Stimulated activated CD8-positive, alpha-beta memory T cell treated with anti-CD3 and anti-CD28 coated beads, Interleukin-15, amount 100 ng/mL, for 4 hours (primary cell): ENCODE measurements at places on chromosomes 1 and 21.

GRCh38 chr1:94095744-94096469, 25.0 kb downstream of the ABCA4 start:
- DNase-seq = no peak

DNA sequence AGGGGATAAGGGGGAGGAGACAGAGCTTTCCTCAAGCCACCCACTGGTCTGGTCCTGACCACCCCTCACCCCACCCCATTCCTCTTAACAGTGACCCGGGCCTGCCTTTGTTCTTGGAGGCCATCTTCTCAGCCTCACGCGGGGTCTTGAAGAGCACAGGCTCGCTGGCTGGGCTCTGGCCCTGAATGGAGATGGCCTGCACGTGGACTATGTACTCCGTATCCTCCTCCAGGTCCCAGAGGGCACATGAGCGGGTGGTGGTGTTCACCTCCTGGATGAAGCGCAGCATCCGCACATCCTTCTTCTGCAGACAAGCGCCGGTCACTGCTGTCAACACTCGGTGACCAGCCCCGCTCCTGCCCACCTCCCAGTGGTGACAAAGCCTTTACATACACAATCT, 2.6 kb downstream of the FNDC5 start:
- no peak for DNase-seq

DNA sequence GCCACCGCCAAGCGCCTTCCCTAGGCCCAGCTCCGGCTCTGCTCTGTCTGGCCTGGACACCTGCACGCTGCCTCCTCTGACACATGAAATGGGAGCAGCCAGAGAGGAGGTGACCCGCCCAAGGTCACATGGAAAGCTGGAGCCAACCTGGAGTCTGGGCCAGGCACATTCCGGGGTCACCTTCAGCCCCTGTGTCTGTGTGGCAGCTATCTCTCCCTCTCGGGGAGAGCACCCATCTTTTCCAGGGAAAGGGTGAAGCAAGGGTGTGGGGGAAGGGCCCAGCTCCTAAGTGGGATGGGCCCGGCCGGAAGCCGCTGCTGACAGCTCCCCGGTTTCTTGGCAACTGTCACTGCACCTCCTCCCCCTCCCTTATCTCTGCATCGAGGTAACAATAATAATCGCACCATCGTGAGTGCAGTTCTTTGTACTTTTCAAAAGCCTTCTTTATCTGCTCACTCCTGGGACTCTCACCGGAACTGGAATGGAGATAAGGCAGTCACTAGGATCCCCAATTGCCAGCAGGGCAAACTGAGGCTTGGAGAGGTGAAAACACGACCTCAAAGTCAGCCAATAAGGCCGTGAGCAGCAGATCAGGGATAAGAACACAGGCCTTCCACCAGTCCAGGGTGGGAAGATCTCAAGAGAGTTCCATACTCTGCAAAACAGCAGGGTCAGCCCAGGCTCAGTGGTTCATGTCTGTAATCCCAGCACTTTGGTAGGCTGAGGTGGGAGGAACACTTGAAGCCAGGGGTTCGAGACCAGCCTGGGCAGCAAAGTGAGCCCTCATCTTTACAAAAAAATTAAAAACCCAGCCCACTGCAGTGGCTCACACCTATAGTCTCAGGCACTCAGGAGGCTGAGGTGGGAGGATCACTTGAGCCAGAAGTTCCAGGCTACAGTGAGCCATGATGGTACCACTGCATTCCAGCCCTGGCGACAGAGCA, 36.9 kb downstream of the RAP1GAP start:
- DNase-seq = no peak

DNA sequence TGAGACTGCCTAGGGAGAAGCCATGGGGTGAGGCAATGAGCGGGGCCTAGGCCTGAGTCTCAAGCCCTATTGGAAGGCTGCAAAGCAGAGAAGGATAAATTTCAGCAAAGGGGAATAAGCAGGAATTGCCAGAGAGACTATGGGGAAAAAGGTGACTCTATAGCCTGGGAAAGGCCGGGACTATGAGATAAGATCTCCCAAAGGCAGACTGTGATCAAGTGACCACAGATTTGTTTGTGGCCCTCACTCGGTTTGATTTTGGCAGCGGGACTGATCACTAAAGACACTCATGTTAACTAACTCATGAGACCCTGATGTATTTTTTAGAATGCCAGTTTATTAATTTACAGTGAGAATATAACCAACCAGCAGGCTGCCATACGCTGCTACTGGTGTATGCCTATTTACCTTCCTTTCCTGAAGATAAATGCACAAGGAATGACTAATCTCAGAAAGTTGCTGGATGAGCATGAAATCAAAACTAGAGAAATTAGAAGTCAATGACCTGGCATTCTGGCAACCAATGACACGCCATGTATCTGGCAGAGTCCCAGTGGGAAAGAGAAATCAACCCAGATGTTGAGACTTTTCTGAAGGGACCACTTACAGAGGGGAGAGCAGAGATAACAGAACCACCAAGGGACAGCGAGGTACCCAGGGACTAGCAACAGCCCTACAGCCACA, 4.3 kb downstream of the HSF2BP start:
- DNase-seq = no peak

GRCh38 chr1:221117548-221117951, 238.3 kb downstream of the HLX start:
- DNase-seq = no peak

GRCh38 chr1:65231718-65232330, 77.5 kb upstream of the DNAJC6 start:
- DNase-seq = no peak

DNA sequence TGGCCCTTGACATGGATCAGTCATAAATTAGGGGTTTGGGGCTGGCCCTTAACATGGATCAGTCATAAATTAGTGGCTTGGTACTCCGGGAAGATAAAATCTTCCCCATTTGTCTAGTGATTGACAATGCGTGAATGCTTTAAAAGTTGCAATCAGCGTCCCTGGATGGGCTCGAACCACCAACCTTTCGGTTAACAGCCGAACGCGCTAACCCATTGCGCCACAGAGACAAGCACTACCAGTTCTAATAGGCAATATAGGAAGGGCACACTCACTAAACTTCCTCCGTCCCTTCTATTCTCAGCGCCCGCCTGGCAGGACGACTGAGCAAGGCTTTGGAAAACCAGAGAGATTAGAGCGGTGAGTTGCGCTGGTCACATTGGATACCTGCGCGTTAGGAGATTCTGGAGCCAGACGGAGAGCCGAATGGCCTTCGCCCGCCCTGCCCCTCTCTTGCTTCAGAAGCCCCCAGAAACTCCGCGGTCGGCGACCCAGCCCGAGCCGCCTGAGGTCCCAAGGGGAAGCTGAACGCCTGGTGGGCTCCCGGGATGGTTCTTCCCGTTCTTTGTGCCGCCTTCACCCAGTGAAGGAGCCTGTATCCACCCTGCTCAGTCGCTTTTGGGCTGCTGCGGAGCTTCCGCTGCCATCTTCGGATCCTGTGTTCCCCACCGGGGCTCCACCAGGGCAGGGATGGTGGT, 235.9 kb downstream of the FAM72C start:
- DNase-seq = no peak

- DNase-seq = no peak
Observed at GRCh38 chr1:83508485-83509151, 490.3 kb downstream of the TTLL7 start.

- DNase-seq = no peak
Observed at GRCh38 chr1:94014635-94015488, 105.6 kb upstream of the GCLM start.

DNA sequence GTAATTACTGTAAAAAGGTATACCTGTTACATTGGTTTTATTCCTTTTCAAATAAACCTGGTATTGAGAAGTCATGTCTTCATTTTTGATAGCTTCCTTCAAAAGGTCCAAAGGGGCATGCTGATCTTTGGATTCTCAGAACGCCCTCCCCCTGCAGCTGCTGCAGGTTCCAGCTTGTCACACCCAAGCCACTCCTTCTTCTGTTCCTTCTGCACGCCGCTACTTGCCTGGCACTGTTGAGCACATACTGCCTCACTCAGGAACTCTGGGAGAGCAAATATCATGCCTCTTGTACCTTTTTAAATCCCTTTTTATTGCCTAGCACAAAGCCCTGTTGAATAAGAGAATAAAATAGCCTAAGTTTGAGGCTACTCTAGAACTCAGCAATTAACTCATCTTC, 136.9 kb downstream of the BARHL2 start:
- no peak for DNase-seq

DNA sequence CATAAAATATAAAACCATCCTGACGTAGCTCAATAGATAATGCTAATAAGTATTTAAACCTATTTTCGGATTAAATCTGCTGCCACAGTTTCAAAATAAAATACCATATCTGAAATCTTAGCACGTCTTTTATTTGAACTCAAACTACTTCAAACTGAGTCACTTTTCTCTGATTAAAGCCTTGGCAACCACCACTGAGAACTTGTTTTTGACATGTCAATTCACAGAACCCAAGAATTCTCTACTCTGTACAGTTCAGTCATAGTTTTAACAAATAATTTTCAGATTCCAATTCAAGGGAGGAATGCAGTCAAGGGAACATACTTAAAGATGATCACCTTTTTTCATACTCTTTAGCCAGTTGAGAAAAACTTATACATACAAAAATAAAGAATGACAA, 643.2 kb downstream of the KCNT2 start:
- DNase-seq = no peak

DNA sequence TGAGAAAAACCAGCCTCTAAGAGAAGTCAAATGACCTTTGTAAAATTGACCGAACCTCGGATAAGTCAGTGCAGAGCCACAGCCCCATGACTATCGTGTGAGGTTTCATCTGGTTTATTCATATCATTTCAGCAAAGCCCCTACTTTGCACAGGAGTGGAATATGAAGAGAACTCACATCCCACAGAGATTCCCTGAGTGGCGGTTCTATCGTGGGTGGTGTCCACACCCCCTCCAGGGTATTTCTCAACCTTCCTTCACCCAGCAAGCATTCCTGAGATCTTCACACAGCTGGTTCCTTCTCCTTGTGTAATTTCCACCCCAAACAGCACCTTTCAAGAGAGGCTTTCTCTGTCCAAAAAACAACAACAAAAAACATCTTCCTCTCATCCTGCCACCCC, 47.5 kb downstream of the EVA1C start:
- no peak for DNase-seq

GRCh38 chr1:26021647-26022403, at the start of gene EXTL1:
TSS of gene EXTL1 (plus strand) at chr1:26021775. CDS start at chr1:26022647, 872 bp downstream.
- no peak for DNase-seq

GRCh38 chr1:115310581-115311473, 27.2 kb downstream of the NGF start:
- DNase-seq = no peak
